ENCODE measurements at places on chromosomes 7 and 10.
A peak's percentile ranks its signal among the peaks of the same experiment; 100 is the strongest.

DNA sequence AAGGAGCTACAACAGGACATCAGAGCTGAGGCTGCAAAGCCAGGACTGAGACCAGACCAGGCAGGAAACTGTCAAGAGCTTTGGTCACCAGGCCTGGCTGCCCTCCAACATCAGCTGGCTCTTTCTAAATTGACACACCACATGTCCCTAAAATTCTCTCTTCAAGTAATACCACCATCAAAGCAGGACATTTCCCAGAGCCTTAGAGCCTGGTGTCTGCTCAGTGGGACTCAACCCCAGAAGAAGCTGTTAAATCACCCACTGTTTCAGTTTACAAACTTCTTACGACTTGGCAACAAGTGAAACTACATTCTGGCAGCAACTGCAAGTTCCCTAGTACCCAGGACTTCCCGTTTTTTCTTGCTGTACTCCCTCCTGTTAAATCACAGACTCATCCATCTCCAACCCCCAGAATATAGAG is 3.8 kb upstream of the IL6 start:
- peak; percentile 56 for DNase-seq

DNA sequence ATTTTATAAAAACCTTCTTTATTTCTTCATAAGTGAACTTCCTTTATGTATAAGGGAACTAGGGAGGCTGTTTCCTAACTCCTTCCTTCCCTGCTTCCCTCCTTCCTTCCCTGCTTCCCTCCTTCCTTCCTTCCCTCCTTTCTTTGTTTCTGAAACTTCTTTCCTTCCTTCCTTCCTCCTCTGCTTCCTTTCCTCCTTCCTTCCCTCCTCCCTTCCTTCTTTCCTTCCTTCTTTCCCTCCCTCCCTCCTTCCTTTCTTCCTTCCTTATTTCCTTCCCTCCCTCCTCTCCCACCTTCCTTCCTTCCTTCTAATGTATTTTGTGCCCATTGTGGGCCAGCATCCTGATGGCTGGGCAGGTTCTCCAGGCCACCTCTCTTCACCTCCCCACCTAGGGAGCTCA is 26.8 kb upstream of the UCN3 start:
- DNase-seq, result no peak

- DNase-seq, result no peak
Measured at GRCh38 chr10:101563007-101563406, 25.1 kb downstream of the POLL start.

GRCh38 chr7:155795401-155795800 is 16.9 kb downstream of the SHH start:
- DNase-seq, result no peak

DNA sequence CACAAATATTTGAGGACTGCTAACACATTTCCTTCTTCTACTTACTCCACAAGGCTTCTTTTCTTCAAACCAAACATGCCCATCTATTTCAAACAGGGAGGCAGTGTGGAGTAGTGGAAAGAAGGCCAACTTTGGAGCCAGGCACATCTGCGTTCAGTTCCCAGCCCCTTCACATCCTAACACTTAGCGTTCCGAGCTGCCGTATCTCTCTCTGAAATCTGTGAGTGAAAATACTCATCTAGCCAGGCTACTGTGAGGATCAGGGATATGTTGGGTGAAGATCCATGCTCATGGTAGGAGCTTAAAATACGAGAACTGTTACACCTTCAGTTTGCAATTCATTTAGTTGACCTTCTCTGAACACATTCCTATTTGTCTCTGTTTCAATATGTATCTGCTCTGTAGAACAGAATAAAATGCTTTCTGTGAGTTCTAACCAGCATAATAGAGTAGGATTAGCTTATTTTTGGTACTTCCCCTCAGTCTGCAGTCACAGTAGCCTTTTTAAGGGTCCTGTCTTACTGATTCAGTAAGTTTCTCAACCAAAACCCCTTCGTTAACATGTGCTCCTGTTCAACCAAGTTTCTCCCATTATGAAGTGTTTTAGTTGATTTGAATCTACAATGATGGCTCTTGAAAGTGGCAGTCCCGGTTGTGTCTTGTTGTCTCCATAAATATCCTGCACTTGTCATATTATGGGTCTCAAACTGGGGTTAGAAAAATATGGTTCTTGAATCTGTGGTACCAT is 3.3 kb upstream of the MEST start:
- no peak for DNase-seq

DNA sequence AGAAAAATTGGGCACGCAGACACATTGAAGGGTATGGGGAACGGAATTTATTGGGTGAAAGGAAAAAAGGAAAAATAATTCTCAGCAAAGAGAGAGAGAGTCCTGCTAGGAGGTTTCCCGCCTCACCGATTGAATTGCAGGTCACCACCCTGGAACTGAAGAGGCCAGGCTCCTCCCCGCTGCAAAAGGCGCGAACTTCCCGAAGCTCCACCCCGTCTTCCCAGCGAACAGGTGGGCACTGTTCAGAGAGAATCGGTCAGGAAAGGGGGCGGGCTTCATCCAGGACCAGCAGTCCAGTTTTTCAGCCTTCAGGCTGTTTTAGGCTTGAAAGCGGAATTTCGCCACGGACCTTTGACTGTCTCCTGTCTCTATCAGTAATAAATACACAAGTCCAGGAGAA is 27.3 kb upstream of the CADPS2 start:
- no peak for DNase-seq

DNA sequence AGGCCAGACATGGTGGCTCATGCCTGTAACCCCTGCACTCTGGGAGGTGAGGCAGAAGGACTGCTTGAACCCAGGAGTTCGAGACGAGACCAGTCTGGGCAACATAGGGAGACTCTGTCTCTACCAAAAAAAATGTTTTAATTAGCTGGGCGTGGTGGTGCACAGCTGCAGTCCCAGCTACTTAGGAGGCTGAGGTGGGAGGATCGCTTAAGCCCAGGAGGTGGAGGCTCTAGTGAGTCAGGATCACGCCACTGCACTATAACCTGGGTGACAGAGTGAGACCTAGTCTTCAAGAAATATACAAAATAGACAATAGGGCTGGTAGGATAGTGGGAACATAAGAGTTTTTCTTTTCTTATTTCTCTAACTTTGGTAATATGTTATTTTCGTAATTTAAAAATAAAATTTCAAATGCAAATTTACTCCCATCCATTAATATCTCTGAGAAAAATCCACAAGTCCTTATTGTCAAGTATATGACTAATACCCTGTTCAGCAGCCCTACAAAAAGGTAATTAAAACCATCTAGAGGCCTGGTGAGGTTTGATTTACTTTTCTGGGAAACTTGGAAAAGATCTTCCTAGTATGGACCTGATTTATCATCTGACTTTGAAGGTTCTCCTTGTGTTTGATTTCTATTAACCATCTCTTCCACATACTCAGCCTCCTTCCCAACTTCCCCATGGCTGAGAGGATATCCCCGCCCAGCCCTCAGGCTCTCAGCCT is 50.0 kb downstream of the CREB3L2 start:
- no peak for DNase-seq

- no peak for DNase-seq
Measured at GRCh38 chr7:46047581-46047980, 126.5 kb upstream of the IGFBP3 start.

DNA sequence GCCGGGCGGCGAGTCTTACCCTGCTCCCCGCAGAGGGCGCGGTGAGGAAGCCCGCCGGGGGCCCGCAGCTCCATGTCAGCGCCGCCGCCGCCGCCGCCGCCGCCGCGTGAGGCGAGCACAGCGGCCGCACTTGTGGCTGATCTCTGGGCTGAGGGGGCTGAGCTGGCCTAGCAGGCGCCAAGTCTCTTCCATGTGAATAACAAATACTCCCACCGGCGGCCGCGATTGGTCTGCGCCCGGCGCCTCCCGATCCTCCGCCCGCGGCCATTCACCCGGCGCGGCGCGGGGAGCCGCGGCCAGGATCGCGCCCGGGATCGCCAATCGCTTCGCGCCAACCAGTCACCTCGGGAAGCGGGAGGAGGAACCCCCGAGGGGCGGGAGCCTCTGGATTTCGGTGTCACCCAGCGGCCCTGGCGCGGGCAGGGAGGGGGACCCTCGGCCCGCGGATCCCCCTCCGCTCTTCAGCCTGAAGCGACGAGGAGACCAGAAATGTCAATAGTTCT is at the start of gene GRM8:
GRM8 (minus strand) TSS at position 164 of the 503 bp plus-strand sequence.
- DNase-seq, result no peak

GRCh38 chr10:83542774-83543411 is 596.4 kb upstream of the GHITM start:
- DNase-seq, result no peak

GRCh38 chr7:95871075-95871848 is 98.9 kb downstream of the DYNC1I1 start:
- DNase-seq, result peak; percentile 48

GRCh38 chr10:30231071-30231652 is 117.9 kb downstream of the MTPAP start:
- no peak for DNase-seq

DNA sequence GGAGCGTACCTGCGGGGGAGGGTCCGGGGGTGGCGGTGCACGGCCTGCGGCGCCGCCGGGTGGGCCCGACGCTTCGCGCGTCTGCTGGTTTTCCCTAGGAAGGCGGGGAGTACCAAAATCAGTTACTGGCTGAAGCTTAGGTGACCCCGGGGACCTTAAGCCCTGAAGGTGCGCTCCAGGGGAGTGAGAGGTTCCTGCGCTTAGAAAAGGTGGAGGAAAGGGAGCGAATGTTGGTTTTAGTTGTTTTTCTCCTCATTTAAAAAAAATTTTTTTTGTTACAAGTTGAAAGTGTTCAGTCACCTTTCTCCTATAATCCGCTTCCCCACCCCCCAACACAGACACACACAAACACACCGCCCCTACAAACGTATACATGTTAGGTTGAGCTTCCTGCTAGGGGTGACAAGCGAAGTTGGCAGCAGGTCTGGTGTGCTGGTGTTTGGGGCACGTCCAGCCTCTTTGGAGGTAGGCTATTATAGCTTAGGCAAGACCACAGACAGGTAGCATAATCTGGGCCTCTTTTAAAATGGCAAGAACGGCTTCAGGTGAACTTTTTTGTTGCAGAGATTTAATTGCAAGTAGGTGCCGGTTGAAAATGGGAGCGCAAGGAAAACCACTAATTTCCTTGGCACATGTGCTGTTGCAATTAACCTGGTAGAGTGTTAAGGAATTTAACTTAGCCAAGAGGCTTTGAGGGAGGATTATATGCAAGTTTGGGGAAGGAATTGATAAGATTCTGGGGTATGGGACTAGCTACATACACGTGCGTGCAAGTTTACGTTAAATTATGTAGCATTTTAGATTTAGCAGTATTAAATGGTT is 945 bp downstream of the ADD3 start:
- DNase-seq, result peak; percentile 29

DNA sequence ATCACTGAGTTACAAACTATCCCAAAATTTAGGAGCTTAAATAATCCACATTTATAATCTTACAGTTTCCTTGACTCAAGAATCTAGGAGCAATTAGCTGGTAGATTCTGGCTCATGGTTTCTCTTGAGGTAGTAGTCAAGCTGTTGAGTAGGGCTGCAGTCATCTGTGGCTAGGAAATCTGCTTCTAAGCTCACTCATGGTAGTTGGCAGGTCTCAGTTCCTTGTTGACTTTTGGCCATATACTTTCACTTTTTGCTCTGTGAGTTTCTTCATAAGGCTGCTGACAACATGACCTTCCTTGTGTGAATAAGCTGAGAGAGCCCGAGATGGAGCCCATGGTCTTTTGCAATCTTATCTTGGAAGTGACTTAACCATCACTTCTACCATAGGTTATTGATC is 10.8 kb upstream of the ETV1 start:
- no peak for DNase-seq
